T-helper 2 cell treated with Interferon-gamma antibody and Interleukin-4, amounts not matched to agents 5 μg/mL and 100 μg/mL, for 36 hours (primary cell): ENCODE measurements at places on chromosomes 16 and 17.

DNA sequence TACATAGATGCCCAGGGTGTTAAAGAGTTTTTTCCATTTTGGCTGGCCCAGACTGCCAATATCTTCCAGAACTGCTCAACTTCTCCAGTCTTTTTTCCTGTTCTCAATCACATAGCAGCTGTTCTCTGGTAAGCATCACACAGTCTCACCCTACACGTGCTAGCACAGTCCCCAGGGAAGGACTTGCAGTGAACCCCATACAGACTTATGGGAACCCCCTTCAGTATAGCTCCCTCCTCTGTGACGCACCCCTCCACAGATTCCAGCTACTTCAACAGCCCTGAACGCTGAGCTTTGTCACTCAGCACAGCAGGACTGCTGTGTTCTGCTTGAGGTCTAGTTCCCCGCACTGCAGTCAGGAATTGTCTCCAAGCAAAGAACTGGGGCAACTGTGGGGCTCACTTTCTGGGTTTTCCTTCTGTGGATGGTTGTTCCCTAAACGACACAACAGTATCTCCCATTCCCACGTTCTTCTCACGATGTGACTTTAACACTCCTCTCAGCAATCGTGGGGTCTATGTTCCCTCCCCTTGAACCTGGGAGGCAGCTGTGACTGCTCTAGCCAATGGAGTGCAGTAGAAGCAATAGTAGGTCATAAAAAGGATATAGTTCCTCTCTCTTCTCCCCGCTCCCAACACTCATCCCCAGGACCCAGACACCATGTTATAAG, 3.6 kb downstream of the MMP28 start:
- DNase-seq = no peak

DNA sequence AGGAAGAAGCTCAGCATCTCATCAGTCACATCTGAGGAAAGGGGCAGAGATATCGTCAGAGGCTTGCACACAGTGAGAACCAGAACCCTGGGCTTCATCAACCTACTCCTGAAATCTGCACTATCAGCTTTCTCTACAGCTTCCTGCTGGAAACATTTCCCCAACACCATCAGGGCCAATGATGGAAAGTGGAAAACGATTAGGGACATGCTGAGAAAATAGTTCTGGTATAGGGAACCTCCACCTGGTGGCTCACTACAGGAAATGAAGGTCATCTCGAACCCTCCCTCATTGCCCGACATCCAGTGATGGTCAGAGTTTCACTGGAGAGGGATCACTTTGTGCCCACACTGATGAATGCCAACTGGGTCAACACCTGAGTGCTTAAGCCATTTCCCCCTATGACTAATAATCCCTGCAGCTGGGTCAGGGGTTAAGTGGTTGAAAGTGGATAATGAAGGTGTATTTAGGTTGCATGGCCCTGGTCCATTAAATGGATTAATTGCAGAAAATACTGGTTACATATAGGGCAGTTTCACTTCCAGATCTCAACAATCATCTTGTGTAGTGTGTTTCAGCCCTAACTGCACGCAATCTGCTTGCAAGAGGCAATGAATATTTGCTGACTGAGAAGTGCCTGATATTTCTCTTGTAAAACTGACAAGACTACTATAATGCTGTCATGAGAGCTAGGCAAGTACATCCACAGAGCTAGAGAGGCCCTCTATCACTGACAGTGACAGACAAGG, 43.1 kb upstream of the GSG1L start:
- DNase-seq = no peak

GRCh38 chr17:29073045-29073444, 30.1 kb downstream of the PIPOX start:
- no peak for DNase-seq

- DNase-seq = no peak
Measured at GRCh38 chr17:12729086-12729485, 60.2 kb upstream of the ARHGAP44 start.

- no peak for DNase-seq
Measured at GRCh38 chr16:1176280-1176897, 23.5 kb downstream of the CACNA1H start.

GRCh38 chr17:42520540-42520951, 15.5 kb upstream of the NAGLU start:
- DNase-seq = no peak

GRCh38 chr17:41657936-41658335, 30.7 kb upstream of the EIF1 start:
- DNase-seq = no peak

- DNase-seq = no peak
Measured at GRCh38 chr17:7748076-7748775, 30.7 kb downstream of the DNAH2 start.

GRCh38 chr17:30530346-30531025, 53.3 kb downstream of the GOSR1 start:
- DNase-seq = no peak
